Astrocyte of the cerebellum (primary cell): ENCODE measurements at places on chromosomes 3 and 15.

- no peak for DNase-seq
Measured at GRCh38 chr15:53110999-53111398, 320.9 kb upstream of the ONECUT1 start.

DNA sequence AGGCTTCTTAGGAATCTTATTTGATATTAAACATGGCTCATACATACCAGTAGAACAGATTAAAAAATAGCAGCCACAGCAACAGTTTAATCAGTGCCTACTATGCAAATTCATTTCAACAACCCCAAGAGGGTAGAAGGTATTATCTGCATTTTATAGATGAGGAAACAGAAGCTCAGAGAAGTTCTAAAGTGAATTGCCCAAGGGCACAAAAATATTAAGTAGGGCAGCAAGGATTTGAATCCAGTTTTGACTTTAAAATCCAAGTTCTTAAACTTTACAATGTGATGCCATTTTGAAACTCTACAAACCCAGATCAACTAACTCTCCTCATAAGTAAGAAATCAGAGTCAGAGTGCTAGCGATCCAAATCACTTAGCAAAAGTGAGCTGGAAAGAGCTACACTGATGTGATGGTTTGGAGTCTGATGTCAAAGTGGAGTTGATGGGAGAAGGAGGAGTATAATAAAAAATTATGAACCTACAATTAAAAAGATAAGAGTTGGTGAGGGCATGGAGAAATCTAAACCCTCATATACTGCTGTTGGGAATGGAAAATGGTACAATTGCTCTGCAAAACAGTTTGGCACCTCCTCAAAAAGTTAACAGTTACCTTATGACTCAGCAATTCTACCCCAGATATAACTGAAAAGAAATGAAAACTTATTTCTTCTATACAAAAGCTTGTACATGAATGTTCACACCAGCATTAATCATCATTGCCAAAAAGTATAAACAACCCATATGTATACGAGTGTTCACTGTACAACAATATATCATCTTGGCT, 51.0 kb upstream of the PLXND1 start:
- peak; percentile 12 for DNase-seq

DNA sequence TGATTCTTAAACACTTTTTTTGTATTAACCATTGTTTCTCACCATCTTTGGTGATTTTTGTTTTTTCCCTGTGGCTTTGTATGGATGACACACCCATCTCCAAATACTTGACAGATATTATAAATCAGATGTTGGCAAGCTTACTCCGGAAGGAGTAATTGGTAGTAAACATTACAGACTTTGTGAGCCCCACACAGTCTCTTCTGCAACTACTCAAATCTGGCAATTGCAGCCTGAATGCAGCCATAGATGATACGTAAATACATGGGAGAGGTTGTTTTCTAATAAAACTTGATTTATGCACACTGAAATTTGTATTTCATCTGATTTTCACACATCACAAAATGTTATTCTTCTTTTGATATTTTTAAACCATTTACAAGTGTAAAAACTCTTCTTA, 331.5 kb downstream of the ARPP21 start:
- DNase-seq, result no peak

GRCh38 chr3:55469957-55470526, 17.1 kb downstream of the WNT5A start:
- DNase-seq, result no peak

- no peak for DNase-seq
Measured at GRCh38 chr3:143698682-143699303, 149.5 kb downstream of the SLC9A9 start.

GRCh38 chr3:55826731-55827496, 339.8 kb upstream of the WNT5A start:
- peak; percentile 27 for DNase-seq

DNA sequence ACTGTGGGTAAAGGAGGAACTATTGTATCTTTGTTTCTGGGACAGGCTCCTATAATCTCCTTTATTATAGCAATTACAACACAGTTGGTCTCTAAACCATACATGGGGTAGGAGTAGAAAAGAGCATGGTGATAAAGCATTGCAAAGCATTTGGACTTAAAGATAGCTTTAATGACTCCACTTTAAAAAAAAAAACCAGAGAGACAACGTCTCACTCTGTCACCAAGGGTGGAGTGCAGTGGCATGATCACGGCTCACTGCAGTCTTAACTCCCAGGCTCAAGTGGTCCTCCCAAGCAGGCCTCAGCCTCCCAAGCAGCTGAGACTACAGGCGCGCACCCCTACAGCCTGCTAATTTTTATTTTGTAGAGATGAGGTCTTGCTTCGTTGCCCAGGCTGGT, 68.2 kb downstream of the DENND4A start:
- no peak for DNase-seq

DNA sequence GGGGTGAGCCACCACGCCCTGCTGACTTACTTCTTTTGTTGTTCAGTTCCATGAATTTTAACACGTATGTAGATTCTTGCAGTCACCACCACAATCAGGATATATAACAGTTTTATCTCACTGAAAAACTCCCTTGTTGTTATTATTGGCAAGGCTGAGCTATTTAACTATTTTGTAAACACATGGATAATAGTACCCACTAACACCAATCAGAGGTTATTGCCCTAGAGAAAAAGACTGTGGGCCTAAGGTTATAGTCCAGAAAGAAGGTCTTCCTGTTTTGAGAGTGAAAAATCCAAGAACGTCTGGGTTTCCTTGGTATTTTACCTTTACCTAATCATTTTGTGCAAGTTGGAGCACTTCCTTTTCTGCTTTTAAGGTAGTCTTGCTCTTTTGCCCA, 9.5 kb downstream of the ZWILCH start:
- no peak for DNase-seq

DNA sequence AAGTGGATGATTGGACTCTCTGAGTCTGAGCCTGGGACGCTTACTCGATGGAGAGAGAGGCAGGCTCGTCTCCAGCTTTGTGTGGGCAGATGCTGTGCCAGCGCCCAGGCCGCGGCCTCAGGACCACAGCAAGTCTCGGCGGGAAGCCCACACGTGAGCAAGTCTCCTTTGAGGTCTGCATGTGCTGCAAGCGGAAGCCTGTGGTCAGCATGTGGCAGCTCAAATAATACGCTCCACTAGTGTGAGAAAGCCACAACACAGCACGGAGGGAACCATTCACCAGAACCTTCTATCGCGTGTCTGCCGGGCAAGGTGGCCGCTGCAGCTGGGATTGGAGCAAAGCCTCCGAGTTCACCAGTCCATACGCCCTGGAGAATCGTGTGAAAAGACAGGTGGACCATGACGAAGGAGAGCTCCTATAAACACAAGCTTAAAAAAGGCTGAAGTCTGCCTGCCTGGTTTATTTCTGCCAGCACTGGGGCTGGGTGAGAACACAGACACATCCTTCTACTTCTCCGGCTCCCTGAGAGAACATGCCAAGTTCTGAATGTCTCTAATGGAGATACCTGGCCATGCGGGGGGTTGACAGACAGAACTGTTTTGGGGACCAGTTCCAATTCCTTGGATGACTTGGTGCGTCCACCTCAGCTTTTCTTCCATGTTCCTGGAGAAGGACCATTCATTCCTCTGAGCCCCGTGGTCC, 82.0 kb upstream of the LRIG1 start:
- peak; percentile 66 for DNase-seq

DNA sequence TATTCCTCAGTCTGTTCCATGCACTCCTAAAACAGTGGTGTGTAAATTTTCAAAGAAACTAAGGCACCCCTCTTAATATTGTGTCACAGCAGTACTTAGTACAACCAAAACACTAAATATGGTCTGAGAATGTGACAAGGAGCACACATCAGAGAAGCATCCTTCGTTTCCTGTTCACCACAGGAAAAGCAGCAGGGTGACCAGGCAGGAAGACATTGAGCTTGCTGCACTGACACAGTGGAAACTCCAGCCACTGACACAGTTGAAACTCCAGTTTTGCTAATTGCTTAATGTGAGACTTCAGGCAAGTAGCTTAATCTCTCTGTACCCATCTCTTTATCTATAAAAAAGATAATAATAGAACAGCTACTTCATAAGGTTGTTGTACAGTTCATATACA, 353.0 kb upstream of the RORA start:
- no peak for DNase-seq

- DNase-seq, result no peak
Measured at GRCh38 chr15:32709295-32710033, 8.3 kb upstream of the GREM1 start.

- DNase-seq, result no peak
Measured at GRCh38 chr3:155960060-155960459, 89.6 kb downstream of the GMPS start.

- no peak for DNase-seq
Measured at GRCh38 chr3:144708437-144708836, 736.8 kb downstream of the DIPK2A start.

DNA sequence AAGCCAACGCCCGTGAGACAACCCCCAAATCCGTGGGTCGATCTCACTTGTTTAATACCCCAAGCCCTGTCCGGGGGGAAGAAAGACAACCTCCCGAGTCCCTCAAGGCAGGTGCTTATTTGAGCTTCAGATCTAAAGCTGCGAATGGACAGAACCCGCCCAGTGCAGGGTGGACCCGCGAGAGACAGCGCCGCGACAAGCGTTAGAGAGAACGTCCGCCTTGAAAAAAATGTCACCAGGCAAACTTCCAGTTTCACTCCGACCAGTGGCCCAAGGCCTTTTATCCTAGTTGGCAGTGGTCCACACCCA, 740 bp upstream of the OXSR1 start:
- DNase-seq, result no peak

DNA sequence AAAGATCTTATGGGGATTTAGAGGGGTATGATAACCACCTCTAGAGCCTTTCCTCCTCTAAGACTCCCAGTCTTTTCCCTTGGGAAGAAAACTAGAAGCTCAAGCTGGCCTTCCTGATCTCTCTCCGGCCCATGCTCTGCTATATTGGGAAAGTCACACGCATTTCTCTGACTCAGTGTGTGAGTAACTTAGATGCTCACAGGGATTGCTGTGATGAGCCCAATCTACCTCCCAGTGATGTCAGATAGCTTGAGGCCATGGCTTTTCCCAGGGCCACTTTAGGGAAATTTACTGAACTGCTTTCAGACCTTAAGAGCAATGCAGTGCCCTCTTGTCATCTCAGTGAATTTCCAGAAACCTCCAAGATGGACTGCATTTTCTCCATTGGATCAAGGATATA, 8.6 kb upstream of the ST8SIA2 start:
- DNase-seq, result no peak

DNA sequence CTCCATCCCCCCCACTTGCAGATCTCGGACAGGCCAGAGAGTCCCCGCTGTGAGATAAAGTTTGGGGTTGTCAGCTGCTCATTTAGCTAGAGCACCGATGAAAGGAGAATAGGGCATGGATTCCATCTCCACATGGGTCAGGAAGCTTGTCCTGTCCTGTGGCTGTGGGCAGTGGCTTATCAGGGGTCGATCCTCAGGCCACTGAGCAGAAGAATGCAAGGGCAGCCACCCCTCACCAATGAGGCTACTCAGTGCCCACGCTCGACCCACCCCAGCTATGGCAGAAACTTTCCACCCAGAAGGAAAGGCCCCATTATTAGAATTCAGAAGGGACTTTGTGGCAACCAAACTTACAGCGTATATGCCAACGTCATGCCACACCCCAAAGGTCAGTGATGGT, 43.3 kb downstream of the CPN2 start:
- DNase-seq, result no peak

- peak; percentile 58 for DNase-seq
Measured at GRCh38 chr3:120274739-120275167, 10.3 kb downstream of the GPR156 start.

DNA sequence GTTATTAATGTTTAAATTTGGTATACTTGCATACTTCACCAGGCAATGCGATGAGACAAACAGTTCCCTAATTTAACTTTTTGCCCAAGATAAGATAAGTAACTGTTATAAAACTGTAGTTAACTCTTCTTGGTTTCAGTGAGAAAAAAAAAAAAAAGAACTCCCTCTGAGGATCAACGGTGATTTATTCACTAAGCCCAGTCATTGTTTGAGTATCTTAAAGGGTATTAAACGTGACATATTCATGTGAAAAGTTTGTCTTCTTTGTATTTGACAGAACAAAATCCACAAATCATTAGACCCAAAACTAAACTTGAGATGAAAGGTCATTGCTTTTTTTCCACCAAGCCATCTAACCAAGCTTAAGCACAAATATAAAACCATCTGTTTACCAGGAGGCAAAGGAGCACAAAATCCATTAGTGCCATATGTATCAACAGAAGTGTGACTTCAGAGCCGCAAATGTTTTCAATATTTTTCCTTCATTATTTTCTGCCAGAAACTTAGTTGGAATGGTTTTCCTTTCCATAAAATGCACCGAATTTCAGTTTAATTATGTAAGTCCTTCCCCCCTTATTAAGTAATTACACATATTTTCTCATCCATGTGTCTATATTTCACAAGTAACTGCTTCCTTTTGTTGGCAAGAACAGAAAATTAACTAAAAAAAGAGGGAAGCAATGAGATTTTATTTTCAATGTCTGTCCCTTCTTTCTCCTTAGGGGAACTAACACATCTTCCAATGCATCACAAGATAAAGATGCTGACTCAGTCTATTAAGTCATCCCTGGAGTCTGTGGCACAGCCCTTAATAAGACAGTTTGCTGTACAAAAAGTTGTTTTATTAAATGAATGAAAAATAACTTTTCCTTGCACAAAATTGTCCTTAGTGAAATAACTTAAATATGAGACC, 92.2 kb upstream of the RAP2B start:
- peak; percentile 6 for DNase-seq

DNA sequence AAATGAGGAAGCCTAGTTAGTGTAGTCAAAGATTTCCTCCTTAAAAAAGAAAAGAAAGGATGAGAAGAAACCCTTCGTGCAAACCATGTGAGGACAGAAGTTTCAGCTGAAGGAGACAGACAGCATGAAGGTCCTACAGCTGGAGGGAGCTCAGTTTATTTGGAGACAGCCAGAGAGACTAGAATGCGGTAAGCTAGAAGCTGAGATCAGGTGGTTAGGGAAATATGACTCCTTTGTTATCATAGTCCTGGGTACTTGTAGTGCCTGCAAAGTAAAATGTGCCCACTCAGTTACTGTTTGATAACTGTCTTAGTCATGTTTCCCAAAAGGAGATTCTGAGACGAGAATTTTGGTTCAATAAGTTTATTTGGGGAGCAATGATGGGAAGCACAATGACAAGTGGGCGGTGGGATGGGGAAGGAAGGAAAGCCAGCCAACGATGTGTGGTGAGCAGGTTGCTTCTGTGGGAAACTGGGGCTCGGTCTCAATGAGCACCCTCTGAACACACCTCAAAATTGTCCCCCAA, 178.8 kb upstream of the SNTN start:
- no peak for DNase-seq

GRCh38 chr3:197083486-197083885, 53.9 kb upstream of the MELTF start:
- DNase-seq, result peak; percentile 47

- no peak for DNase-seq
Measured at GRCh38 chr3:8286086-8286485, 215.5 kb upstream of the LMCD1 start.

GRCh38 chr3:47503033-47503432, 10.5 kb downstream of the ELP6 start:
- no peak for DNase-seq

GRCh38 chr3:155352900-155353490, 59.5 kb upstream of the STRIT1 start:
- peak; percentile 35 for DNase-seq

GRCh38 chr15:62962101-62962995, 80.2 kb upstream of the TPM1 start:
- DNase-seq, result no peak
